CD4-positive, alpha-beta T cell treated with Interleukin-4 for 4 hours (primary cell): ENCODE measurements at places on chromosomes 2 and 18.

- DNase-seq, result no peak
Observed at GRCh38 chr18:22691946-22692710, 241.0 kb upstream of the RBBP8 start.

DNA sequence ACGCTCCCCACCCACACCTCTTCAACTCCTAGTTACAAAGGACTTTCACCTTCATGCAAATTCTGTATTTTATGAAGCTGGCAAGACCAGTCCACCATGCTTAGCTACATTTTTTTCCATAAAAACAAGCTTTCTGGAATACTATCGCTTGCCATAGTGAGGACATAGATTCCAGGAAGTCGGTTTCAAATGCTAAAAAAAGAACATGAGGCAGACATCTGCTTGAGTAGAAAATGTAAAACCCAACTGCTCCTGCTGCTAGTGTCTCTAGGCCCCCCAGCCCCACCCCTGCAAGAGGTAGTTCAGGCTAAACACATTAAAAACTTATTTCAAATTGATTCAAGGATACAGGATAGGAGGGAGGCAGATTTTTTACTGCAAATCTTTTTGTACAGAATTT lies 148.9 kb downstream of the SMAD2 start:
- no peak for DNase-seq

- DNase-seq, result no peak
Observed at GRCh38 chr2:69683170-69683971, 39.8 kb upstream of the AAK1 start.

DNA sequence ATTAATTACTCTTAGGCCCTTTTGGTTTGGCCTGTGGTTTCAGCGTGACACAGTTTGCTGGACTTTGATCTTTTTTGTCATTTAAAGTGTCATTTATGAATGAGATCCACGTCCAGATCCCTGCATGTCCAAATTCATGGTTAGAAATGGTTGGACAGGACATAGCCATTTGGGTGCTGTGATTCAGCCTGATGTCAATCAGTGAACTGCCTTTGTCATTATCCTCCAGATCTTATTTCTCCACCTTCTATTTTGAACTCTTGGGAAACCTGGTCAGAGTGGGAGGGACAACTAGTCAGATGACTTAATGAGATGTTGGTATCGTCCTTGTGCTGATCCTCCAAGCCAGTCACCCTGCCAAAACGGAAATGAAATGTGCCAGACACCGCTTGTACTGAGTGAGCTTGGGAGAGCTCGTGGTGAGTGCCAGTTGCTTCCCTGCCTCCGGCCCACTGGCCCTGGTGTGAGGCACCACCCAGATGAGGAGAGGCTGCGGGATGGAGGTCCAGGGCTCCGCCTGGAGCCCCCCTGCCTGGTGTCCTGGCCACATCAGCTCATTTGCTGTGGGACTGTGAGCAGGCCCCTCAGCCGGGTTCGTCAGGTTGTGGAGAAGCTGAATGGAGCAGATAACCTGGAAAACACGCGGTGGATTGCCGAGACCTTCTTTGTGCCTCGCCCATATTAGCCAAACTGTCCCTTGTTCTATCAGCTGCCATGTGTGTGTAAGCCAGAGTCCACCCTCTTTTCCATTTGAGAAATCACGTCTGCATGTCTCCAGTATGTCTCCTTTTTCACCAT lies 70.1 kb downstream of the DGKD start:
- no peak for DNase-seq

DNA sequence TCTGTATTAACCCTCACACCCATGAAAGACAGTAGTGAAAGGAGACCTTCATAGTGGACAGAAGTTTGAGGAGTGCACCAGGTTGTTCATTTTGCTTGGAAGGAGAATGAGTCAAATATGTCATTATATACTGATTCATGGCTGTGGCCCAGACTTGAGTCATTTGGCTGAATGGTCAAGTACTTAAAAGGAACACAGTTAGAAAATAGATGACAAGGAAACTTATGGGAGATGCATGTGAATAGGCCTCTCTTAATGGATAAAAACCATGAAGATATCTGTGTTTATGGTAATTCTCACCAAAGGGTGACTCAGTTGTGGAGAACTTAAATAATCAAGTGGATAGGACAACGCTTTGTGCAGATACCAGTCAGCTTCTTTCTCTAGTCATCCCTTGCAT lies 524.7 kb upstream of the CNTNAP5 start:
- no peak for DNase-seq

- no peak for DNase-seq
Observed at GRCh38 chr2:229129738-229130371, 141.2 kb downstream of the PID1 start.
